ENCODE measurements at places on chromosomes 2 and 18.

GRCh38 chr2:178723786-178724346 lies 83.4 kb downstream of the TTN start:
- DNase-seq: no peak

DNA sequence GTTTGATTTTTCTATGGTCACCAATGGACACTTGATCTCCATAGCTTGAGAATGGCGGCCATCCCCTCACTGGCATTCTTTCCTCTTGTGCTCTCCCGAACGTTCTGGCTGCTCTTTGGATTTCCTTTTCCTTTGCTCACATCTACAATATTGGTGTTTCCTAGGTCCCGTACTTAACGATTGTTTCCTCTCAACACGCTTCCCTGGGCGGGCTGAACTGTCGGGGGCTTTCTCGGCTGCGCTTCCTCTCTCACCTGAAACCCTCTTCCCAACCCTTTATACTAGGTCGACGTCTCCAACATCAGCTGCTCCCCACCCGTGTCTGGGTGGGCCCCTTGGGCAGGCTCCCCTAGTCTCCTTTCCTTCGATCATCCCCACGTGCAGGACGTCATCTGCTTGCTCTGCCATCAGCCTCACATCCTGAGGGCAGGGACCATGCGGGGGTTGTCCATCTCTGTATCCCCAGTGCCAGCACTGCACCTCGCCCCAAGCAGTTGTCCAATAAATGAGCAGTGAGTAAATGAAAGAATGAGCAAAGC lies 634 bp upstream of the DIS3L2 start:
- no peak for DNase-seq

DNA sequence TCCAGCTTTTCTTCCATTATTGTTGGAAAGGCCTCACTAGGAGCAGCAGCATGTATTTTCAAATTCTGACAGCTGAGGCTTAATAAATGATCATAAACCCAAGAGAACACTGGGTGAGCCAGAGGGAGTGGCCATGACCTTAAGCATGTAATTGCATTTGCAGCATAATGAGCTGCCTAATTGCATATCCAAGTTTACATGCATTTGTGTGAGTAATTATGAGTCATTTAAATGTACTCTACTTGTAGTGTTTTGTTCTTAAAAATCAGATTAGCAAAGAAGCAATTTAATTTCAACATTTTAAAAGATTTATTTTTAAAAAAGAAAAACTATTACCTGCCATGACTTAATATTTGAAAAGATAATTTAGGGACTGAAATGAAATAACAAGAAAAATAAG lies 74.8 kb downstream of the NOL10 start:
- no peak for DNase-seq

DNA sequence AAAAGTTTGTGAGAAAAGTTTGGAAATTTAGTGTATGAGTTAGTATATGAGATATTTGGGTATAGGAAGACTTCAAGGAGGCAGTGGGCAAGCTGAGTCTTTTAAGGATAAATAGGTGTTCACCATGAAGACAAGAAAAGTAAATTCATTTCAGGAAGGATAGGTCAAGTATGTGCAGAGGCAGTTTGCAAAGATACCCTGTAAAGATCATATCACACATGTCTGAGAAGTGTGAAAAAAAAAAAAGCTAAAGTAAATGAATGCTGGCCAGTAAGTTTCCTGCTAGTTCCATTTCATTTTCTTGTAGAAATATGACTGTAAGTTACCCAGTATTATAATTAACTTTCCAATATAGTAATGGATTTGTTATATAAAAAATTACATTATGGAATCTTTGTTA lies 131.0 kb downstream of the PHLPP1 start:
- DNase-seq: no peak

GRCh38 chr18:59624369-59624765 lies 72.9 kb downstream of the CCBE1 start:
- no peak for DNase-seq

DNA sequence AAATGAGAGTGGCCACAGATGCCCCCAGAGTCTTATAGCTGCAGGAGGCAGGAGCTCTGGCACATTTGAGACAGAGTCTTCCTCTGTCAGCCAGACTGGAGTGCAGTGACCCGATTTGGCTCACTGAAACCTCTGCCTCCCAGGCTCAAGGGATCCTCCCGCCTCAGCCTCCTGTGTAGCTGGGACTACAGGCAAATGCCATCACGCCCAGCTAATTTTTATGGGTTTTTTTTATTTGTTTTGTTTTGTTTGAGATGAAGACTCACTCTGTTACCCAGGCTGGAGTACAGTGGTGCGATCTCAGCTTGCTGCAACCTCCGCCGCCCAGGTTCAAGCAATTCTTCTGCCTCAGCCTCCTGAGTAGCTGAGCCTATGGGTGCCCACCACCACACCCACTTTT lies 80.7 kb upstream of the CABLES1 start:
- DNase-seq: no peak

- no peak for DNase-seq
Observed at GRCh38 chr2:16282511-16282910, 342.2 kb downstream of the MYCN start.

DNA sequence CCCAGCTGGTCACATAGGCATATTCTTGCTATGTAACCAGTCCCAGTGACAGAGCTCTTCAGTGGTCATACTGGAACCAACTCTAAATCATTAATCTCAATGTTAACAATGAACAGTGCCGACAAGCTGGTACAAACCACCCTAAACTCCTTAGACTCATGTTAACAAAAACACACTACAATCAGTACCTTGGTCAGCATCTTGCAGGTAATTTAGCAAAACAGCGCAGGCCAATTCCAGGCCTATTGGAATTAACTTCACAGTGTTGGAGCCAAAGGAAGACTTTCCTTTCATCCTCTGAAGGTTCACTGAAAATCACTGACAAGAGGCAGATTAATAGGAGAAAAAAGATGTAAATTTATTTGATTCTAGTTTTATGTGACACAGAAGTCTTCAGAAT lies 396.4 kb downstream of the PIK3C3 start:
- DNase-seq: no peak

All from stimulated activated CD4-positive, alpha-beta T cell treated with anti-CD3 and anti-CD28 coated beads, Interleukin-12 subunit alpha, Interleukin-12 subunit beta, amount 100 ng/mL, for 4 hours (primary cell).